ENCODE measurements at places on chromosomes 12 and 14.

GRCh38 chr12:2231011-2231595 lies 178.3 kb downstream of the CACNA1C start:
- DNase-seq: no peak

- peak; percentile 76 for DNase-seq
Observed at GRCh38 chr12:122399592-122400373, 22.7 kb downstream of the CLIP1 start.

DNA sequence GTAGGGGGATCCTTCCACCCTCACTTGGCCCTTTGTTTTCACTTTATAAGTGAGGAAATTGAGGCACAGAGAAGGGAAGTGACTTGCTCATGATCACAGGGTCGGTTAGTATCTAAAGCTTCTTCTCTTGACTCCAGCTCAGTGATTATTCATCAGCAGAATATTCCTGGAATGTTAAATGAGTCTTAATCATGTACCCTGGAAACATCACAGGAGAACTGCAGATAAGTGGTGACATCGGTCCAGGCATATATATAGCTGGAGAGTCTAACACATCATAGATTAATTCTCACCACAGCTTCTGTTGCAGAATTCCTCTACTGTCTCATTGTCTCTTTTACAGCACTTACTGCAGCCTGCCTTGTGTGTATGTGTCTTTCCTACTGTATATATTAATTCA lies 69.9 kb downstream of the PAH start:
- no peak for DNase-seq

- no peak for DNase-seq
Observed at GRCh38 chr14:73807457-73807856, 44.2 kb upstream of the PTGR2 start.

DNA sequence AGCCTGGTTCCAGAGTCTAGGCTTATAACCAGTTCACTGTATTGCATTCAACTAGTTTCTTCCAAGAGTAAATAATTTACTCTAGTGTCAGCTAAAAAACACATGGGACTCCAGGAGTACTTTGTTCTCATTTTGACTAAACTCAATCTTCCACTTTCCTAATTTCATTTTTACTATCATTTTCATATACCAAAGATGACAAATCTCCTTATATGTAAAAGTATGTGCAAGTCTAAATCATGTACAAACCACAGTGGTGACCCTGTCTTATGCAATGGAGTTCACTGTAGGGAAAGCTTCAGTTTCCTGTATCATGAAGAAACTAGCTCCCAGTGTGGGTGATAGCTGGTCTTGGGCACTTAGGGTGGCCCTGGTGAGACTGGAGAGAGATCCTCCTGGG lies 151.6 kb downstream of the HELB start:
- DNase-seq: no peak

DNA sequence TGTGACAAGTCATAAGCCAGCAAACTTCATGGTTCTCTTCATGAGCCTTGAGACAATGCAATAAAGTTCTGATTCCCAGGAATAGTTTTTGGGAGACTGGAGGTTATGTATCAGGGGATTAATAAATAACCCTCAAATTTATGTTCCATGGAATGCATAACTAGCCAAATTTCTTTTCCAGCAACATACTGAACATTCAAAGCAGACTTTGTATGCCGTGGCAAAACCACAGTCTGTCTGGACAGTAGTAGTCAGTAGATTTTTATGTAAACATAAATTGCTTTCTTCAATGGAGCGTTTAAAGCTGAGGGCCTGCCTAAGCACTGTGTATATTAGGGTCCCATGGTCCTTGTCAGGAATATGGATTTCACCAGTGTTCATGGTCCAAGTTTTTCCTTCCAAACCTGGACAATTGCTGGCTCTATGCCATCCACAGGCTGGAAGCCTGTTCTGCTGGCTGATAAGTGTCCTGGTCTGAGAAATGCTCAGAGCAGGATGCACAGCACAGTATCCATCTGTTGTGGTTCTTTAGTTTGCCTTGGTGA lies 144.9 kb downstream of the SRGAP1 start:
- no peak for DNase-seq

- no peak for DNase-seq
Observed at GRCh38 chr14:24965934-24966578, 83.9 kb downstream of the STXBP6 start.

DNA sequence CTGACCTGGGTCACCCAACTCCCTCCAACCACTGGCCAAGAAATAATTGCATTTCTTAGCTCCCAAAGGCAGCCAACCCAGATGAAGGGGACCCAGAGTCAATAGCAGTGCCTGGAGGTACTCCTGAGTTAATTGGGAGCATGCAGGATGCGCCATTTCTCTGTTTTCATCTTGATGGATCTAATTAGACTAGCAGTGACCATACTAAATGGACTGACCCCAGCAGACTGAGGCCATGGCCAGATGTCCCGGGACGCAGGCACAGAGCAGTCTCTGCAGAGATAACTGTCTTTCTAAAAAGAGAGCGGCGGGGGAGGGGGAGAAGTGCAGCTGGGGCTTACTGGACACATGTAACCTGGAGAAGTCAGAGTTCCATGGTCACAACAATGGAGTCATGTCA lies 53.2 kb upstream of the CMKLR1 start:
- DNase-seq: no peak

GRCh38 chr12:68932128-68932960 lies 627 bp downstream of the CPM start:
- no peak for DNase-seq

- DNase-seq: no peak
Observed at GRCh38 chr14:47207617-47208016, 467.8 kb downstream of the MDGA2 start.

GRCh38 chr12:88207921-88208620 lies 66.0 kb downstream of the TMTC3 start:
- no peak for DNase-seq

DNA sequence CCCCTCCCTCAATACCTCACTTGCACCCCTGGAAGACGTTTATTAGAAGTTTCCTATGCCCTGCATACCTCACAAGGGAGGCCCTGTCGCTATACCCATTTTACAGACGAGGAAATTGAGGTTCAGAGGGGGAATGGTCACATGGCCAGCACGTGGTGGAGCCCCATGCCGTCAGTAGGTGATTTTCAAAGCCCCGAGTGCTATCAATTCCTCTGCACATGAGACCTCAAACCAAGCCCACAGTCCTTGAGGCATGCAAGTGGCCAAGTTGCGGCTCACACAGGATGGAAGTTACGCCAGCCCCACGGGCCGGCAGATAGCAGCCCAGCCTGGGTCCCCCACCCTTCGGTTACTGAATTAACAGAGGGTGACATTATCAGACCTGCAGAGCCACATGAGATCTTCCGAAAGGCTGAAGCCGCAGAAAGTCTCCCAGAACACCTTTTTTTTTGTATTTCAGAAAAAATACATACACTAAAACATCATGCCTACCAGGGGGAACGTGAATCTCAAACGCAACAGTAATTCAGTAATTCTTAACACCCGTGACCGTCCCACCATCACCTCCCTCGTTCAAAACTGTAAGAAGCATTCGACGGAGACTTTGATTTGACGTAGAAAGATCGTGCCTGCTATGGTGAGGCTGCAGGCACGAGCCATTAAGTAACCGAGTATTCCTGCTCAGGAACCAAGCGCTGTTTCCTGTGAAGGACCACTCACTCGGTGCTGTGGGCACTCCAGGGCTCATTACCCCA lies 129.0 kb downstream of the RFLNA start:
- no peak for DNase-seq

GRCh38 chr14:67166450-67166853 lies 22.8 kb upstream of the GARIN2 start:
- DNase-seq: no peak

DNA sequence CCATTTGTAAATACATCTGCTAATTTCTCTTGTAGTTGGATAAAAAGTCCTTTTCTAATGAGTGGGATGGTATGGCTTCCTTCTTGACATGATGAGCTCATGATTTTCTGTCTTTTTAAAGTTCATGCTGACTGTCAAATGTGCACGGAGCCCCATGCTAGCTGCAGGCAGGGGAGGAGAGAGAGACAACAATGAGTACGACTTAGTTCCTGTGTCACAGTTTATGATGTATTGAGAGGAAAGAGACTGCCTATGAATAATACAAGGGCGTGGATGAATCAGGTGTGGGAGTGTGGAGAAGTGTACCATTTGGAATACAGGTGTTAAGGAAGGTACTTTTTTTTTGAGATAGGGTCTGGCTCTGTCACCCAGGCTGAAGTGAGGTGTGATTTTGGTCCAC lies 10.7 kb upstream of the TBC1D30 start:
- DNase-seq: no peak
